GM19239 (cell line): ENCODE measurements at places on chromosomes 13 and 19.

- DNase-seq, result peak; percentile 18
Observed at GRCh38 chr19:53102756-53103233, 427 bp downstream of the ZNF160 start.

- no peak for DNase-seq
Observed at GRCh38 chr13:101530293-101530692, 77.8 kb downstream of the ITGBL1 start.

GRCh38 chr13:74550039-74550438 is 415.8 kb upstream of the KLF12 start:
- no peak for DNase-seq

DNA sequence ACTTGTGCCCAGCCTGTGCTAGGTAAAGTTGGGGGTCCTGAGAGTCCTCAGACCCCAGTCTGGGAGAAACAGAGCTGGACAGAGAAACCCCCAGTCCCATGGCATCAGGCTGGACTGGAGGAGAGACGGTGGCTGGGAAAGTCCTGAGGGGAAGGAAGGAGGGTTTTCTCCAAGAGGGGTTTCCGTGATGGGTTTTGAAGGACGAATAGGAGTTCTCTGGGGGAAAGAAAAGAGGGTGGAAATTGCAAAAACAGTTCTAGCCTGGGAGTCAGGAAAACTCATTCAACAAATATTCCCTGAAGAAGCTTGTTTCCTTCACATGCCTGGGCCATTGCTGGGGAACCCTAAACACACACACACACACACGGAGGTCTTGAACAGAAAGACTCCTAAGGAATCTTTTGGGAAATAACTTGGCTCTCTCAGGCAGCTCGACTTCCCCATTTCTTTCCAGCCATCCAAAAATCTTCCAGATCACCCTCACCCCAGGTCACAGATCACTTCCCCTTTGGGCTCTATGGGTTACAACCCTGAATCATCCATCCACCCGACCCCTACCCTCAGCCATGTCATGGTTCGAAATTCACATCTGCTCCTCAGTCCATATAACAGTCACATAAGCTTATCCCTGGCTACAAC is 47.5 kb downstream of the COLGALT1 start:
- DNase-seq, result no peak

- DNase-seq, result no peak
Observed at GRCh38 chr19:42412227-42412626, 15.0 kb downstream of the LIPE start.

DNA sequence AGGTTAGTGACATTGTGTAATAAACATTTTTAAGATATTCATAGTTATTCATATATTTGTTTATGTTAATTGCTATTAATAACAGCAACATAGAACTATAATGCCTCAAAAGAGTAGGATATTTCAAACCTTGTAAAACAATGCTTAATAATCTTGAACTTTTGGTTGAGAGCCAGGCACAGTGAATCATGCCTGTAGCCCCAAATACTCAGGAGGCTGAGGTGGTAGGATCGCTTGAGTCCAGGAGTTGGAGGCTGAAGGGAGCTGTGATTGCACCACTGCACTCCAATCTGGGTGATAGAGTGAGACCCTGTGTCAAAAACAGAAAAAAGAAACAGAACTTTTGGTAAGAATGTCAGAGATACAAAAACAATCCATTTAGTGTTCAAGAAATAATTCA is 213.9 kb upstream of the SLITRK1 start:
- no peak for DNase-seq

DNA sequence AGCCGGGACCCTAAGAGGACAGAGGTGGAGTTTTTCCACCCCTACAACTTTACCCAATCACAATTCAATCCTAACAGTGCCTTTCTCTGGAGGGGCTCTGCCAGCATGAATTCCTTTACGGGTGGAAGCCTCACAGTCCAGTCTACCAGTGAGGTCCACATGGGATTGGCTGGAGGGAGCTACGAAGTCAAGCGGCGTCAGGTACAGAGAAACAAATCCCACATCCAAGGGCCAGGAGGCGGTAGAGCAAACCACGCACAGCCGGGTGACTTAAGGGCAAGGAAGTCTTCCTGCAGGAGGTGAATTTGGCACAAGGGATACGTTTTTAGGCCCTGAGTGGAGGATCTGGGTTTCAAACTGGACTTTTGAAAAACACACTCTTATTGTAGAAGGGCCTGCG is 199.6 kb downstream of the UQCRFS1 start:
- no peak for DNase-seq

DNA sequence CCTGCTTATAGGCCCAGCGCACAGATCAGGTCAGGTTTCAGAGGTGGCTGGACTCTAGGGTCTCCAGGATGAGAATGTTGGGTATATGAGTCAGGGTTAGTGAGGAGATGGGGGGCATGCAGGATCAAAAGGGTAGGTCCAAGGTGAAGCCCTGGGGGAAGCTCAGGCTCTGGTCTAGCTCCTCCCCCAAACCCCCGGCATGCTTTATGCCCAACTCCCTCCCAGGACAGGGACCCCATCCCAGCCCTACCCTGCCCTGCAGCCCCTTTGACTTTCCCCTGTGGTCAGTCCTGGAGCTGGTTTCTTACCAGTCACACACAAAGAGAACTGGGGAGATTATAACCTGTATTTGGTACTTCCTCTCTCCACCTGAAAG is 9.8 kb upstream of the CEACAM18 start:
- DNase-seq, result no peak

DNA sequence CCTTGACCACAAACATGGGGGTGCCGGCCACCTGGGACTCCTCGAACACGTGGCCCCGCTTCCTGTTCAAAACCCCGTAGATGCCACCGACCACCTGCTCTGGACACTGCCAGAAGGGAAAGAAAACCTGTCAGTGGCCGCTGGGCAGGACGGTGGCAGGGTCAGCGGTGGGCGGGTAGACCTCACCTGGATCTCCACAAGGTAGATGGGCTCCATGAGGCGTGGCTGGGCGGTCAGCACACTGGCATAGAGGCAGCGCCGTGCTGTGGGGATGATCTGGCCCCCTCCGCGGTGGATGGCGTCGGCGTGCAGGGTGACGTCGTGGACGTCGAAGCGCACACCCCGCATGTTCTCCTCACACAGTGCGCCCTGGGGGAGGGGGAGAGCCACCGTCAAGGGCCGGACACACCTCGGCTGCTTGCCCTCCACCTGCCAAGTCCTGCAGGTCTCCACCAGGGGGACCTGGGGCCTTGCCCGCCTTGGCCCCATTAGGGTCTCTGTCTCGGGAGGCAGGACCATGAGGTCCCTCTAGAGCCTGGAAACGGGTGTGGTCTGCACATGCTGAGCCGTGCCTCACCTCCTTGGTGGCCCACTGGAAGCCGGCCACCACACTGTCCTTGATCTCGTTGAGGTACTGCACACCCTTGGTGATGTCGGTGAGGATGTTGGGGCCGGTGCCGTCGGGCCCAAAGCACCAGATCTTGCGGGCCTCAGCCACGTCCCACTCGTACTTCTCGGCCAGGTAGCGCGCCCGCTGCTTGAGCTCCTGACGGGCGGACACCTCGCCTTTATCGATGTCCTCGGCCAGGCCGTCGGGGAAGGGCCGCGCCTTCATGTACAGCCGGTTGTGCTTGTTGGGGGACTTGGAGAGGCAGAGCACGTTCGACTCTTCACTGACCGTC is 6.6 kb upstream of the DAPK3 start:
- no peak for DNase-seq

GRCh38 chr19:52343548-52343947 is 7.5 kb downstream of the ZNF610 start:
- DNase-seq, result no peak

GRCh38 chr13:46360604-46361003 is 26.4 kb downstream of the RUBCNL start:
- no peak for DNase-seq

DNA sequence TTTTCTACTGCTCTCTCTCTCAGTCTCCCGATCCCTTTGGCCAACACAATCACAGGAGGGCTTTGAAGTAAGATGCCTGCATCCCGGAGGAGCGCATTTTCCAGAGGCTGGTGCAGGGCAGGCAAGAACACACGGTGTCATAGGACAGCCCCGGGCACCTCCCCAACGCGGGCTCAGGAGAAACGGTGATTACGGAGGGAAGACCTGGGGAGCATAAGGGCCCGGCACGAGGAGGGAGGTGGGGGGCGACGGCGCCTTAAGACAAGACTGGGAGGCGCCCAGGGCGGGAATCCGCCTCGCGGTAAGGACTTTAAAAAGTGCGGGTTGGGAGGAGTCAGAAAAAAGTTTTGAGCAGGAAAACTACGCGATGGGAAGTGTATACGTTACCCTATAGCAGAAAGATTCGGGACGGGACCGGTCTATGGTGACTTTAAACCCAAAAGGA is 18.7 kb upstream of the ZNF888 start:
- no peak for DNase-seq

DNA sequence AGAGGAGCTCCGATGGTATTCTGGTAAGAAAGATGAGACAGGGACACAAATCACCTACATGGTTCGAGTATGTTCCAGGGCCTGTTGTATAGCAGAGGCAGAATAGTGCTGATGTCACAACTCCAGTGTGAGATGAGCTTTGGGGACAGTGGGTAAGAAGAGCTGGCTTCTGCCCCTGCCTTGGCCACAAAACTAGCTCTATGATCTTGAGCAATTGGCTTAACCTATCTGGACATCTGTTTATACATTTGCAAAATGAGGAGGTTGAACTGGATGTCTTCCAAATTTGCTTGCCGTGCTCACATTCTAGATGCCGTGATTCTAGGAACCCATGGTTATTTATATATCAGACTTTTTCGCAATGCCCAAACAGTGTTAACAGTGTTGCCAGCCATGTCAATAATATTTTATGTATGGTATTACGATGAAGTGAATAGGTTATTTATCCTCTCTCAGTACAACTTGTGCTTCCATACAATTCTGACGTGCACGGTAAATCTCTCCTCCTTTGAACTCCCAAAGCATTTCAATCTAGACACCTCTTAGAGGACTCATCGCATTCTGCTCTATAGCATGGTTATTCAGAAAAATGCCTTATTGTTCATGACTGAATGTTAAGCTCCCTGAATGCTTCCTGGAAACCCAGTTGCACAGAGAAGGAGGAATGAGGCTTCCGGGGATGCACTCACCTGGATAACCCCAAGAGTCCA is 316.0 kb downstream of the FOXO1 start:
- no peak for DNase-seq

DNA sequence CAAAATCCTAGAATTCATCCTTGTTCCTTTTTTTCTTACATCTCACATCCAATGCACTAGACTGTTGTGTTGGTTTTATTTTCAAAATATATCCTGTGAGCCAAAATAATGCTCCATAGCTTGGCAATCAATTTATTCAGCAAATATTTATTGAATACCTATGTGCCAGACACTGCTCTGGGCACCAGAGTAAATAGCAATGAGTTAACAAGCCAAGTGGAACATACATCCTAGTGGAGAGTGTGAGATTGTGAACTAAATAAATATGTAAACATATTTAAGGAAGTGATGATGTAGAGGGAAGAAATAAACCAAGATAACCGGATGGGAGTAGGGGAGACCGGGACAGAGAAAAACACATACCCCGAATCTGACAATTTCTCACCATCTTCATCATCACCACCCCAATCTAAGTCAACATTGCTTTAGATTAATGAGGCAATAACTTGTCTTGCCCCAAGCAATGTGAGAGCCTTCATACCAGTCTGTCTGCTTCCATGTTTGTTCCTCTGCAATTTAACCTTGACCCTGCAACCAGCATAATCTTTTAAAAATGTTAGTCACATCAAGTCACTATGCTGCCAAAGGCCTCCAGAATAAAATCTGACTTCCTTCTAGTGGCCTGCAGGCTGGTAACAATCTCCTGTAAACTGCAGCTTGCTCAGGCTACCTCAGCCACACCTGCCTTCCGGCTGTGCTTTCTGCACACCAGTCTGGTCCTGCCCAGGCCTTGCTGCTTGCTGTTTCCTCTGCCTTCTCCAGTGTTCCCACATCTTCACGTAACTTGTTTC is 199.2 kb downstream of the DLEU7 start:
- no peak for DNase-seq

DNA sequence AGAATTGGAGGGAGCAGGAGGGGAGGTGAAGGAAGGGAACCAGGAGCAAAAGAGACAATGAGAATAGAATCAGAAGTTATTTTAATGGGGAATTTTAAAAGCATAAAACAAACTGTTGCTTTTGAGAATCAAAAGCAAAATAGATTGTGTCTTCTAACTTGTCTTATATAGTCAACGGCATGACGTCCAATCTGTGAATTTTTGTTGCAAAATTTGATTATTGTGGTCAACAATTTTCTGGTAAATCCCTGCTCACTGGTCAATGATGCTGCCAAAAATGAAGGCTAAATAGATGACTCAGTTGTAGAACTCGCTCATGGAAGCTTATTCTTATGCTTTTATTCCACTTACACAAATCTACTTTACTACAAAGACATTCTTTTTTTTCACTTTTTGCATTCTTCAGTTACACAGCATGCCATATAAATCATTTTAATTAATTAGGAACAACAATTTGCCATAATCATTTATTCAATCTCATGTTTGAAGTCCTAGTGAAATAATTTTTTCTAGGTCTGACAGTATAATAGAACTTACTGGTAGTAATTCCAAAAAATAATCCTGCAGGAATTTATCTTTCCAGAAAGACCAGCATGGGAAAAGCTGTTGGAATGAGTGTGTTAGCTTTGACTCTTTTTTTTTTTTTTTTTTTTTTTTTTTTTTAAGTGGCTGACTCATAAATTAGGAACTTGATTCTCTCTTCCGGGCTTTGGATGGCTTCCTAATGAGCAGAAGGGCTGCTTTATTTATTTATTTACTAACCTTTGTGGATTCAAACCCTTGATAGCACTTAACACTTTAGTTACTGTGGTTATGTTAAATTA is 256.9 kb downstream of the SPRY2 start:
- DNase-seq, result no peak

- DNase-seq, result no peak
Observed at GRCh38 chr13:78520425-78520824, 82.9 kb downstream of the POU4F1 start.

GRCh38 chr13:100535426-100536135 is 53.0 kb downstream of the GGACT start:
- no peak for DNase-seq

GRCh38 chr13:75038393-75039113 is 443.4 kb downstream of the TBC1D4 start:
- DNase-seq, result no peak

- DNase-seq, result no peak
Observed at GRCh38 chr13:113288880-113289279, 8.2 kb upstream of the LAMP1 start.
